ENCODE measurements at places on chromosomes 5 and 9.
A peak's percentile ranks its signal among the peaks of the same experiment; 100 is the strongest.

GRCh38 chr9:124352616-124353015 lies 62.6 kb downstream of the PSMB7 start:
- no peak for DNase-seq

DNA sequence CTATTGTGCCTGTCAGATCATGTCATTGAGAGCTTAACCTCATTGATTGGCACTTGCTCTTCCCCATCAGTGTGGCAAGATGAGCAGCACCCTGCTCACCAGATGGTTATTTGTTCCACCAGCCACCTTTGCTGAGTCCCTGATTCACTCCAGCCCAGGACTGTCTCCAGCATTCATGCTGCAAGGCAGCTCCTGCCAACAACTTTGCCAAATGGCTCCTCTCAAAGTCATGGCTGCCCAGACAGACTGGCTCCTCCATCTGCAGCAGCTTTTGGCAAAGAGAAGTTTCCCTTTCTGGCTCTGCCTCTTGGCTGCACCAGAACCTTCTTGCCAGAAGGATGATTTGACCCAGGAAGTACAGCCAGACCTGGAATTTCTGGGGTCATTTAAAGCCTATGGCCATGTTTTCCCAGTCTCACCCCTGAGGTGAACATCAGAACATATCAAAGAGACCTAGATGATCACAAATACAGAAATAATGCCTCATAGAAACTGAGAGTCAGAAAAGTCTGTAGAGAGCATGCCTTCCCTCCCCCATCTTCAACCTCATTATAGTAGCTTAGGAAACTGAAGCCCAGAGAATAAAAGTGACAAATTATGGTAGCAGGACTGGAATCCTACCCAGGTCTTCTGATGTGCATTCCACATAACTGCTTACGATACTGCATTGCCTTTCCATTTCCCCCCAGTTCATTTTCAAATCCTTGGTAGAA lies 10.4 kb downstream of the PPP2R2B start:
- no peak for DNase-seq

GRCh38 chr5:60436518-60436917 lies 263.4 kb downstream of the DEPDC1B start:
- DNase-seq, result no peak

GRCh38 chr5:48192-48591 lies 43.8 kb upstream of the PLEKHG4B start:
- no peak for DNase-seq

DNA sequence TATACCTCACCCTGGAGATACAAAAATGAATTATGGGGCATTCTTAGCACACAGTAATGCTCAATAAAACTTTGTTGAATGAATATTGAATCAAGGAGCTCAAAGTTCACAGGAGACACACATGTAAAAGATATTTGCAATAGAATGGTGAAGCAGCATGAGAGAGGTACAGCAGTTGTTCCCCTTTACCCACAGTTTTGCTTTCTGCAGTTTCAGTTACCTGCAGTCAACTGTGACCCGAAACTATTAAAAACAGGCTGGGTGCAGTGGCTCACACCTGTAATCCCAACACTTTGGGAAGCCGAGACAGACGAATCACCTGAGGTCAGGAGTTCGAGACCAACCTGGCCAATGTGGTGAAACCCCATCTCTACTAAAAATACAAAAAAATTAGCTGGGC lies 2.4 kb upstream of the OR5C1 start:
- DNase-seq, result no peak

- DNase-seq, result no peak
These were observed 2.3 kb upstream of the PTGER4 start for GRCh38 chr5:40677456-40677855.

DNA sequence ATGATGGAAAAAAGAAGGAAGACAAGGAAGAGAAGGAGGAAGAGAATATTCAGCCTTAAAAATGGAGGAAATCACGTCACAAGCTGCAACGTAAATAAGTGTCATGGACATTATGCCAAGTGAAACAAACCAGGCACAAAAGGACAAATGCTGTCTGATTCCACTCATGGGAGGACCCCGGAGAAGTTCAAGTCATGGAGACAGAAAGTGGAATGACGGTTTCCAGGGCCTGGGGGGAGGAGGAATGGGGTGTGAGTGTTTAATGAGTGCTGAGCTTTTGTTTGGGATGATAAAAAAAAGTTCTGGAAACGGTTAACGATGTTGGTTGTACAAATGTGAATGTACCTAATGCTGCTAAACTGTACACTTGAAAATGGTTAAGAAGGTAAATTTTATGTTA lies 439.5 kb downstream of the GADD45G start:
- no peak for DNase-seq

- peak; percentile 98 for DNase-seq
These were observed 148.7 kb downstream of the LURAP1L start for GRCh38 chr9:12923468-12924009.

GRCh38 chr9:14052359-14052758 lies 261.6 kb downstream of the NFIB start:
- DNase-seq, result no peak

DNA sequence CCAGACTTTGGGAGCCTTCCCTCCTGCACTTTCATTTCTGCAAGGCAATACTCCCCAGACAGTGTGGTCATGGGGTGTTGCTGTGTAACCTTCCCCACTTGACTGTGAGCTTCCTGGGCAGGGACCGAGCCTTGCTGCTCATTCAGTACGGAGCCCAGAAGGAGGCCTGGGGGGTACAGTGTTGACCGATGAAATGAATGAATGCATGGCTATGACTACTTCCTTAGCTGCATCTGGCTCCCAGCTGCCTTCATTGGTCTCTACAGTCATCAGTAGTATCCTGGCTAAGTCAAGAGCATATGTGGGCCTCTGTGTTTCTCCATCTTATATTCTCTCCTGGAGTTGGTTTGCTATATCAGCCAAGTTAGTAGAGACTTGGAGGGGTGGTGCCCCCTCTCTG lies 9.9 kb downstream of the FRMPD1 start:
- peak; percentile 2 for DNase-seq

DNA sequence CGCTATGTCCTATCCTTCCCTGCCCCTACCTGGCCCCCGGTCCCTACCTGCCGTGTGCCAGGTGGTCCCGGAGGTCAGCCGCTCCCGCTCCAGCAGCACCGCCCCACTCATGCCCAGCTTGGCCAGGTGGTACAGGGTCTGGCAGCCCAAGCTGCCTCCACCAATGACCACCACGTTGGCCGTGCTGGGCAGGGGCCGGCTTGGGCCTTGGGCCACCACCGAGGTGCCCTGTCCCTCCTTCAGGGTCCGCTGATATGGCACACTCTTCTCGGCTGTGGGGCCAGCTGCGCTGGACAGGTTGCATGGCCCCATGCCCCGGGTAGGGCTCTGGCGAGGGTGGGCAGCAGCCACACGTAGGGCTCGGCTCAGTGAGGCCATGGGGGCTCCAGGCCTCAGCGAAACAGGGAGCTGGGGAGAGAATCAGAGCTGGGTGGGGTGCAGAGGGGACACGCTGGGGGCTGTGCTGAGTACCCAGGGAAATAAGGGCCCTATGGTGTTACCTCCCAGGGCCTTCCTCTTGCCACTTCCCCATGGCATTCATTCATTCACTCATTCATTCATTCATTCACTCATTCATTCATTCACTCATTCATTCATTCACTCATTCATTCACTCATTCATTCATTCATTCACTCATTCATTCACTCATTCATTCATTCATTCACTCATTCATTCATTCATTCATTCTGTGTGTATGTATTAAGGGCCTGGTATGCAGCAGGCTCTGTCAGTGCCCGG lies 4.2 kb downstream of the SARDH start:
- DNase-seq, result no peak

GRCh38 chr9:15505921-15506320 lies 4.8 kb downstream of the PSIP1 start:
- DNase-seq, result no peak

- DNase-seq, result no peak
These were observed 42.3 kb upstream of the ZSWIM6 start for GRCh38 chr5:61289669-61290306.

GRCh38 chr9:33306037-33306436 lies 15.7 kb downstream of the NFX1 start:
- DNase-seq, result peak; percentile 42

DNA sequence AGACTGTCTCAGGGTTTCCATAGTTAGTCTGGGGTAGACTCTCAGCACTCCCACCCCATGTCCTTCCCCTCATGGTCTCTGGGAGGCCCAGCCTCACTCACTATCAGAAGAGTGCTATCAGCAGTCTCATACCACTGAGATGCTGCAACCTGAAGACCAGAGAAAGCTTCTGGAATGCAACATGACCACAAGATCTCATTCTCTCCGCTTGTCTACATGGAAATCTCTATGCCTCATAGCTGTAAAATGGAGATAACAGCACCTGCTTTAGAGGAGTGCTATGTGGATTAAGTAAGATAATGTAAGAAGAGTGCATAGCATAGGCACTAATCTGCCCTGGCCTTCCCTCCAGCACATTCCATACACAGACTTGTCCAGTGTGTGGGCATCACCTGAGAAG lies 47.0 kb upstream of the ZNF169 start:
- DNase-seq, result no peak

DNA sequence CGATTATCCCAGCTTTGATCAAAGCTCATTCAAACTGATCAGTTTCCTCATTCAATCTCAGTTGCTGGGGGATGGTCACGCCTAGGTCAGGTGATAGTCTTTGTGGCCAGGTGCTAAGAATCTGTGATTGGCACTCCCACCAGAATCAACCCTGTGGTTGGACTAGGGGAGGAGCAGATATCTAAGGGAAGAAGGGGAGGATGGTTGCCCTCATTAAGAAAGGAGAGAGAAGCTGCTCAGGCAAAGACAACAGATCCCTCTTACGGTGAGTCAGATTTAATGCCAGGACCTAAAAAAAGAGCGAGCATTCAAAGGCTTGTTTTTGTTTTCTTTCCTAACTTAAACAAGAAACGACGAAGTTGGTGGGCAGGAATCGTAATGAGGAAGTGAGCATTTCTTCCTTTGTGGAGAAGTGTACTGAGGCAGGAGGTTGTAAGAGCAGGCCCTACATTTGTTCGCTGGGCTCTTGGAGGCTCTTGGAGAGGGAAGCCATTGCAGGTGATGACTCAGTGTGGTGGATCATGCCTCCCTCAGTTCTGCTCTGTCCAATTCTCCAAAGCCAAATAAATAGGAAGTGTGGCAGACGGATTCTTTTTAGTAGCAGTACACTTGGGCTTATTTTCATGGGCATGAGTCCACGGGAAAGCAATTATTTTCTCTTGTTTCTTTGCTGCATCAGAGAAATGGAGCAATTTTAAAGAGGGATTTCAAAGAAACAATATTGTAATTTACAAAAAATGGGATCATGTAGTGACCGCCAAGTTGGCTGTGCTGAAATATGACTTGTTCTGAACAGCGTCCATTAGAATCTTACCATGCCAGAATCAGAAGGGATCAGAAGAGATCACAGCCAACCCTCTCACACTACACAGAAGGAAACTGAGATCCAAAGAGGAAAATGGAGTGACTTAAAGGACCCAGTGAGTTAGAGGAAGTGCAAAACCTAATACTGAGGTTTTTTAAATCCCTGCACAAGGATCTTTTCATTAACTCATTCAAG lies 18.7 kb upstream of the TGFBR1 start:
- peak; percentile 86 for DNase-seq

- DNase-seq, result no peak
These were observed 19.5 kb downstream of the SPAAR start for GRCh38 chr9:35928591-35929452.

DNA sequence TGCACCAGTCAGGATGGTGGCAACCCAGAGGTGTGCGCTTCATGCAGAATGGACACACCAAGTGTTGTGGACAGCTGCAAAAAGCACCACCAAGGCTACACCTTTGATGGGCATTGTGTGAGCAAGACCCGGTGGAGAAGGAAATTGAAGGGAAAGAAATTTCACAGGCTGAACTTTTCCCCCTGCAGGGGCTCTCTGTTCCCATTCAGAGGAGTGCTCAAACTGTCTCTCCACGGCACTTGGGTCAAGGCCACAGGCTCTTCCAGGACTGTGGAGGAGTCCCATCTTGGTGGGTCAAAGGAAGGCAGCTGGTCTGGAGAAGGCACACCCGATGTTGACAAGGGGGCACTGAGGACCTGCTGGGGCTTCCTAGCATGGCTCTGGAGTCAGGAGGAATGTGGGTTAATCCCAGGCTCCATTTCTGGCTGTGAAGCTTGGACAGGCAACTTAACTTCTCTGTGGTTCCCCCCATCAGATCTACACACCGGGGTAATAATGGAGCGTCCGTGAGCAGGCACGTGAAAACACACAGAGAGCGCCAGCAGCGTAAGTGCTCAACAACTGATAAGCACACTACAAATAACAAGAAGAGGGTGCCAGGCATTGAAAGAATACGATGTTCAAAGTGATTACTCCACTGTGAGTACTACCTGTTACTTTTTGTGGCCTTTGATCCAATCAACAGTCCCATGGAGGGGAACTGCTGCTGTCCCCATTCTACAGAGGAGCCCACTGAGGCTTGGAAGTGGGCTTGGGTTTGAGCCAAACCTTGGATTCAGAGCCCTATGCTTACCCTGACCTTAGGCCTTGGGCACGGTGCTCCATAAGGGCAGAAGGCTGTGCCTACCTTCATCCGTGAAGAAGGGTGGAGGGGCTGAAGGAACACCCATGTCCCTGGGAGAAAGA lies 34.2 kb upstream of the TIFAB start:
- DNase-seq, result no peak

- DNase-seq, result no peak
These were observed 60.0 kb downstream of the OLFM1 start for GRCh38 chr9:135147474-135147805.

- DNase-seq, result no peak
These were observed 8.3 kb downstream of the PIK3R1 start for GRCh38 chr5:68223904-68224303.

- no peak for DNase-seq
These were observed 61.8 kb downstream of the PRKACG start for GRCh38 chr9:68951879-68952659.

- DNase-seq, result peak; percentile 80
These were observed 296.8 kb downstream of the EBF1 start for GRCh38 chr5:158802941-158803341.

DNA sequence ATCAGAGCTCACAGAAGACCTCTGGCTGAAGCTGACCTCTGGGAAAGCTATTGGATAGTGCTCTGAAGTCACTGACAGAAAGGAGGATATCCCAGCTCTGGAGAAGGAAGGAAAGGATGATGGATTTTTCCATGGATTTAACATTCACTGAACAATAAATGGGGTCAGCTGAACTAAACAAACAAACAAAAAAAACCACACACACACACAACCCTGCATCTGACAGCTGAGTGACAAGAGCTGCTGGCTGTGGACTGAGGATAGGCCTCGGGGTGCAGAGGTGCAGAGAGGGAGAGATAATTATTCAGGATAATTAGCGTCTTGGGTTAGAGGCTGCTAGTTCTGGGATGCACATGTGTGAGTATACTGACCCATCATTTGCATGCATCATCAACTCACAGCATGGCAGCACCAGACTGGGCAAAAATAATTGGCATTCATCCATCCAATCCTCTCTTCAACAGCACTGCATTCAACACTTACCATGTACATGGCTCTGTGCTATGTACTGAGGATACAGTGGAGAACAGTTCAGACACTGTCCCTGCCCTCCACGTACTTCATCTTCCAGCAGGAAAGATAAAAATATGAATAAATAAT lies 131.4 kb upstream of the TRIM32 start:
- DNase-seq, result no peak

DNA sequence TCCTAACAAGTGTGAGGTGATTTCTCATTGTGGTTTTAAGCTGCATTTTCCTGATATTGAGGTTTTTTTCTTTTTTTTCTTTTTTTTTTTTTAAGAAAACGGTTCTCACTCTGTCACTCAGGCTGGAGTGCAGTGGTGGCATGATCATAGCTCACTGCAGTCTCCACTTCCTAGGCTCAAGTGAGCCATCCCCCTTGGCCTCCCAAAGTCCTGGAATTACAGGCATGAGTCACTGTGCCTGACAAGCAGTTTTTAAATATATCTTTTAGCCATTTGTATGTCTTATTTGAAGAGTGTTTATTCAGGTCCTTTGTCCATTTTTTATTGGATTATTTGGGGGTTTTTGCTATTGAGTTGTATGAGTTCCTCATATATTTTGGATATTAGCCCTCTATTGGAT lies 53.8 kb downstream of the GCNT1 start:
- peak; percentile 82 for DNase-seq

All from fibroblast of mammary gland (primary cell).